ENCODE measurements at places on chromosomes 1 and 21.

DNA sequence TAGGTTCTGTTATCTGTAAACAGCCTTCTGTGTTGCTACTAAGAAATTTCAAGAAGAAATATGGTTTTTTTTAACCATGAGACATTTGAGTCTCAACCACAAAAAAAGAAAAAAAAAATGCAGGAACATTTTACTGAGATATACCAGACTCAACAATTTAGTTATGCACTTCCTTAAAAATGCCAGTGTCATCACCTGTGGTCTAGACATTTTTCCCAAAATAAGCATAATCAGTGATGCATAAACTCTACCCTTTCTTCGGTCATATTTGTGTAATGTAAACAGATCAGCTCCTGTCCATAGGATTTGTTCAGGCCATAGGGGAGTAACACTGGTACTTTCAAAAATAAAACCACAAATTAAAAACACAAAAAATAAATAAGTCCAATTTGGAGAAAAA, 122.6 kb upstream of the TNFSF4 start:
- peak; percentile 17 for DNase-seq

- DNase-seq, result peak; percentile 73
Observed at GRCh38 chr1:206925106-206925736, 3.5 kb upstream of the FCMR start.

DNA sequence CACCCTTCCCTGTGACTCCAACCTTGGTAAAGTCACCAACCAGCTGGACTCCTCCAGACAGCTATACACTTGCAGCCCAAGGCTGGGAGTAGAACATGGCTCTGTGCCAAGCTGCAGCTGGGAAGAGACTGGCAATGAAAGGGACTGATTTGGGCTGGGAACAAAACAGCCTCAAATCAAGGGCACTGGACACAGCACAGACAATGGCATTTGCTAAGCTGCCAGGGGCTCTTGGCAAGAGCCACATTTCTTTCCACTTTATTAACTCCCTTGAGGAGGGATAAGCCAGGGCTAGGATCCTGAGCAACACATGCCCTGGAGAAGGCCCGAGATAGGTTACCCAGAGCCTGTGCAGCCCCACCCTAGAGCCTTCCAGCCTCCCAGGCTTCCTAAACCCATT, 12.0 kb downstream of the SYT11 start:
- DNase-seq, result peak; percentile 25

GRCh38 chr1:202462342-202463076, 114.0 kb downstream of the PPP1R12B start:
- no peak for DNase-seq

- DNase-seq, result no peak
Observed at GRCh38 chr1:74908797-74909196, 175.8 kb downstream of the TYW3 start.

GRCh38 chr1:1594602-1595260, 5.2 kb downstream of the FNDC10 start:
- peak; percentile 46 for DNase-seq

DNA sequence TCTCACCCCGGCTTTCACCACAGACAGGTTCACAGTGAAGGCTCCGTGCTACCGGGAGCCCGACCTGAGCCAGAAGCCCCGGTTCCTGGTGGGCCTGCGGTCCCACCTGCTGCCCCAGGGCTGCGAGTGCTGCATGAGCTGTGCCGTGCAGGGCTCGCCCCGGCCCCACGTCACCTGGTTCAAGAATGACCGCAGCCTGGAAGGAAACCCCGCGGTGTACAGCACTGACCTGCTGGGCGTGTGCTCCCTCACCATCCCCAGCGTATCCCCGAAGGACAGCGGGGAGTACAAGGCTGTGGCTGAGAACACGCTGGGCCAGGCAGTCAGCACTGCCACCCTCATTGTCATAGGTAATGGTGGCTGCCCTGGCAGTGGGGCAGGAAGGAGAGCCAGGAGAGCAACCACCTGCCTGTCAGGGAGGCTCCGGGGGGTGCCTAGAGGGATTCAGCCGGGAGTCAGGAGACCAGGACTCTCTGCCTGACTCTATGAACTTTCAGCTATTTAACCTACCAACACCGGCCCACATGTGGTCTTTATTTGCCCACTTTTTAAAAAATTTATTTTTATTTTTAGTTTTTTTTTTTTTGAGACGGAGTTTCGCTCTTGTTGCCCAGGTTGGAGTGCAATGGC, 36.4 kb downstream of the IGFN1 start:
- DNase-seq, result no peak

- DNase-seq, result peak; percentile 95
Observed at GRCh38 chr1:235642011-235642942, 7.3 kb downstream of the GNG4 start.
